ENCODE measurements at places on chromosomes 6 and 20.

DNA sequence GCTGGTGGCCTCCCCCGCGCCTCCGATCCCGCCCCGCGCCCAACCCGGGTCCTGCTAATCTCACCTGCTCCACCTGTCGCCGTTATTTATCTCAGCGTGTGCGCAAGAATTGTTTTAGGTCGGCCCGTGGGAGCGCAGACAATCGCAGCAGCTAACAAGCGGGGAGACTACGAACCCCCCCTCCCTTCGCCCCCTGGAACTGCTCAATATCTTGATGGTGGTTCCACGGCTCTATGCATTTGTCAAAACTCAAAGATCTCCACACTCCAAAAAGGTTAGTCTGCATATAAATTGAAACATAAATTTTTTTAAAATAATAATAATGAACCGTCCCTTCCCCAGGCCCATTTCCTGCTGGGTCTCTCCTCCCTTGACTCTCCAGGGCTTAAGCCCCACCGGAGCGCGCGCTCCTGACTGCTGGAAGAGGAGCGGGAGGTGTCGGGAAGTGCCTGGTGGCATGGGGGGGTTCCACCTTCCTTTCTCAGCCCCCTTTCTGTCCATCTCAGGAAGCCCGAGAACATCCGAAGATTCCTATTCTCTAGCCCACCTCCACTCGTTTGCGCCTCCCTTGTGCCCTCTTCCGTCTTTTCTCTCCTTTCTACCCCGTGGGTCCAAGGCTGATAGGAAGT lies 1.6 kb upstream of the MDGA1 start:
- no peak for DNase-seq

- no peak for DNase-seq
Measured at GRCh38 chr6:79081663-79082062, 3.6 kb upstream of the PHIP start.

- no peak for DNase-seq
Measured at GRCh38 chr6:169945117-169945516, 193.7 kb downstream of the ERMARD start.

DNA sequence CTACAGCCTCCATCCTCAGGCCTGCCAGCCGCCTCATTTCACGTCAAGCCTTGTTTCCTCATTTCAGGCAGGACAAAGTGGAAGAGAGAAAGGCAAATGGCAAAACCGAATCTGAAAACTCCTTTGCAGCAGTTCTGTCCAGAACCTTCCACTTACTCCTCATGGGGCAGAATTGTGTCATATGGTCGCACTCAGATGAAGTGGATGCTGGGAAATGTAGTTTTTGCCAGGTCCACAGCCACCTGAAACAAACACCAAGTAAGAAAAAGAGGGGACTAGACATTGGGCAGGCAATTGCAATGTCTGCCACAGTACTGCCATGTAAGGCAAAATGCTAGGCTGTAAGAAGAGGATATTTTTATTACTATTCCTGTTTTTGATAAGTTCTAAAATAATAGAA lies 44.9 kb downstream of the ISM1 start:
- no peak for DNase-seq

DNA sequence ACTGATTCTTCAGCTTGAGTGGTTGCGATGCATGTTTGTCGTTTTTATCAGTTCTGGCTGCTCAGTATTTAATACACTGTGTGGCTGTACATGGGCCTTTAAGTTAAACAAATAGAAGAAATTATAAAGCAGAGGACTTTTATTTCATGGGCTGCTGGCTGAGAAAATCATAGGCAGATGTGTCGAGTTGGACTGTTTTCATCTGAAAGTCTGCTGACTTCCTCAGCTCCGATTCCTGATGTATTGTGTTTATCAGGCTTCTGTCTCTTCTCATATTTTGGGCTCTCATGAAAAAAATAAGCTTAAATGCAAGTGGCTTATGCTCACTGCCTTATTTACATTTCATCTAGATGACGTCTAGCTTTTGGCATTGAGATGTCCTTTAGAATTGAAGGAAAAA lies 129.5 kb upstream of the GGTLC1 start:
- DNase-seq: peak; percentile 14

- no peak for DNase-seq
Measured at GRCh38 chr20:11966186-11966585, 48.5 kb downstream of the BTBD3 start.

- no peak for DNase-seq
Measured at GRCh38 chr6:132843316-132844035, 29.1 kb downstream of the RPS12 start.

DNA sequence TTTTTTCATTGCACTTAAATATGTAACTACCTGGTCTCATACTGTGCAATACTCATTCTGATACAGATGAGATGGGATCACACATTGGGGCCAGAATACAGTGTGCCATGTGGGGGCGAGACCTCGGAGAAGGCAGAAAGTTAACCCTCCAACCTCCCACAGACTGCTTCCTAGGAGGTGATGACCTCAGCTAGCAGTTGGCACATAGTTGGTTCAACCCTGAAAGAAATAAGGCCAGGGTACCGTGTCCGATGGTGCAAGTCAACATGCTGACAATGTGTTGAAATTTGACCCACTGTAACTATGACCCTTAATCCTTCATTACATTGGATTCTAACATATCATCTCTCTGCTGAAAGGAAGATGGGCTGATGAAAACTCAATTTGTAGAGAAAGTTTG lies 61.9 kb downstream of the GJA10 start:
- DNase-seq: no peak

- DNase-seq: no peak
Measured at GRCh38 chr20:61885759-61886715, 179.6 kb downstream of the TAF4 start.

DNA sequence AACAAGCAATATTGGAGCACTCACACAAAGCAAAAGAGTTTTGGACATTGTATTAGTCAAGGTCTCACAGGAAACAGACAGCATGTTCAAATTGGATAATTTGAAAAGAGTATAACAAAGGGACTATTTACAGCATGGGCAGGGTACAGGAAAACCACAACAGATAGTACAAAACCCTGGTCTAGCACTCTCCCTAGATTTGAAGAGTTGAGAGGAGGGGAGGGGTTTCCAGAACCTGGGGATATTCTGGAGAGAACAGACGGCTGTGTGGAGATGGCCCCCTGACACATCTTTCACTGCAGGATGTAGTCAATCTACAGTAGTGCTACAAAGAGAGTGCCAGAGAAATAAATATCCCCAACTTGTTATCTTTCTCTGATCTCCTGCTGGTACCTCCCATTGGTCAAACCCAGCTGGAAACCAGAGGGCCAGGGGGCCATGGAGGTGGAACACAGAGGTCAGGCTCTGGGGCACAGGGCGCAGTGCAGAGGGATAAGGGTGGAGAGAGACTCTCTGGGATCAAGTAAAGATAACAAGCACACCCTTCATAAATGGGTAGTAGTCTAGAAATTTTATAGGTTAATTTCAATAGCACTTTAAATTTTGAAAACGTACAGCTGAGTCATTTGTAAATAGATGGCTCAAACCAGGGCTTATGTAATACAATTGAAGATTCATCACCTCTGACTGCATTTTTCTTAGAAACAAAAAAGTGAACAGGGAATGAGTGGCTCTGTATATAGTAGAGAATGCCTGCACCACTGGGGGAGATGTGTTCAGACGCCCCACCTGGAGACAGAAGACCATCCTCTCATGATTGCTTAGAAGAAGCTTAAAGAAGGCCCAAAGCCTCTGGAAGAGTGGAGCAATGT lies 25.7 kb downstream of the RCAN2 start:
- no peak for DNase-seq

DNA sequence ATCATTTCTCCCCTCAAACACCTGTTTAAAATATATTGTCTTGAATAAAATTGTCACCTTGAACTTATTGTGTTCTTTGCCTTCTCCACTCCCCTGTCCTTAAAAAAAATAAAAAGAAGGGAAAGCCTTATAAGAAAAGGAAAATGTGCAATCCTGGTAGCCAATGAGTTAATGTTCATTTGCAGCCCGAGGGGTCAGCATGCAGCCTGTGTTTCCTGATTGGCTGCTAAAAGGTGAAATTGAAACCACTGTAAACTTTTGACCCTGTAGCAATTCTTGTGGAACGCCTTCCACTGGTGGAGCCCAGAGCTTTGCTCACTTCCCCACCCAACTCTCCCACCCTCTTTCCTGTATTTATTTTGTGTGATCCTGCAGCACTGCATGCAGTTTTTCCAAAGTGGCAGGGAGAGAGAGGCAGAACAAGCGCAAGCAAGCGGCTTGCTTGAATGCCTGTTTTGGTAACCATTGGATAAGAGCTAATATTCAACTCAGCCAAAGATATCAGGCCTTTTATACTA lies 74.9 kb downstream of the NCOA3 start:
- DNase-seq: no peak

- DNase-seq: no peak
Measured at GRCh38 chr6:126628125-126628524, 288.2 kb downstream of the CENPW start.

GRCh38 chr20:40090236-40090635 lies 598.8 kb downstream of the MAFB start:
- no peak for DNase-seq

- peak; percentile 44 for DNase-seq
Measured at GRCh38 chr6:17389274-17389847, 4.0 kb upstream of the CAP2 start.

DNA sequence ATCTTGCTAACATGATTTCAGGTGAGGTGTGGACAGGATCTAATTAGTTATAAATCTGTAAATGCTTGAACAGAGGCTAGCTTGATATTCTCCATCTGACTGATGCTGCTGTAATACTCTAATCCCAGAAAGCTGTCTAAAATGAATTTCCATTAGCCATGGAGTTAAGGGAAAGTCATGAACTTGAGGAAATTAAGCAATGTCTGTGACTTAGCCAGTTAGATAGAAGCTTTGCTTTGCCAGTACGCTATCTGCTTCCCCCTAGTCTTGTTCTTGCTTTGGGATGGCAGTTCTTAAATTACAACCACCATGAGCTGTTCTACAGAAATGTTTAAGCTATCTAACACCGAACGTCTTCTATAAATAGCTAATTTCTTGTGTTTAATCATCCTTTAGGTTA lies 195.7 kb downstream of the PRL start:
- no peak for DNase-seq

DNA sequence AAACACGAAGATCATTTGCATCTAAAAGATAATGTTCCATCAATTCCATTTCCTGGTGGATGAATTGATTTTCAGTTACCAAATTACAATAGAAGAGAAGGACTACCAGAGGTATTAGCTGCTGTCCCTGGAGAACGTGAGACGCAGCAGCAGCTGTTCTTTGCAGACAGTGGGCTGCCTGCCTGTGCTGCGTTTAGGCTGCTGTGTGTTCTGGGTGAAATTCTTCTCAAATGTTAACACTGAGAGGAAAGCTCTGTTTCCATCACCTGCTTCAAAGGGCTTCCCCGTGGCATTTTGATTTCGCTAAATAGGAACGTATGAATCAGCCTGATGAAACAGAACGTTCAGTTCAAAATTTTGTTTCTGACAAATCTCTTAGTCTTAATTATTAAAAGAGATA lies 362.2 kb downstream of the C6orf118 start:
- DNase-seq: no peak

DNA sequence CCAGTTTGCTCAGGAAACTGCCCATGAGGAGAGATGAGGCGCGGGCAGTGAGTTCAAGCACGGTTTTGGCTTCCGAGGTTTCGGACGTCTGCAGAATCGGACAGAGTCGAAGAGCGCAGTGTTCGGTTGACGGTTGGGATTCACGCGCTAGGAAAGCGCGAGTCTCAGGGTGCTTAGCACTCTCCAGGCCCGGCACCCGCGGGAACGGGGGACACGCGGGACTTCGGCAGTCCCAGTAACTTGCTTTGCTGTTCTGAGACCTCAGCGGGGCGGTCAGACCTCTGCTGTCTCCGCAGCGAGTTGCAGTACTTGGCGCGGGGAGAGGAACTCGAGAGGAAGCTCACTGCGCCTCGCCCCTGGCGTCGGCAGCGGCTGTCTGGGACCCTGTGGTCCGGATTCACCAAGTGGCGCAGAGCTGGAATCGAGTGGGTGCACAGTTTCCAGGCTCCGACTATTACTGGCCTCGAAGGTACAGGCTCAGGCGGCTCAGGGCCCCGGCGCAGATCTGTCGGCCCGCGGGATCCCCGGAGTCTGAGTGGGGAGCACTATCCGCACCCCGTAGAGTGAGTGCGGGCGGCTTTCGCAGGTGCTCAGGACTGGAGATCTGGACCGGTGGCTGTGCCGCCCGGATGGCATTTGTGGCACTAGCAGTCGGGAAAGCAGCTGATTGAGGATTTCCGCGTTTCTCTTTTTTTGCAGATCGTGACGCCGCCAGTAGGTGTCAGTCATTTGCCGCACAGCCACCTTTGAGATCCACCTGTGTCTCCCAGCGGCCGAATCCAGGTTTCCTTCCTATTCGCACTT lies at the start of gene POM121L2:
Gene POM121L2 (minus strand): TSS at position 128 of the 804 bp plus-strand sequence. CDS start 103 bp downstream, at position 25.
- DNase-seq: no peak

DNA sequence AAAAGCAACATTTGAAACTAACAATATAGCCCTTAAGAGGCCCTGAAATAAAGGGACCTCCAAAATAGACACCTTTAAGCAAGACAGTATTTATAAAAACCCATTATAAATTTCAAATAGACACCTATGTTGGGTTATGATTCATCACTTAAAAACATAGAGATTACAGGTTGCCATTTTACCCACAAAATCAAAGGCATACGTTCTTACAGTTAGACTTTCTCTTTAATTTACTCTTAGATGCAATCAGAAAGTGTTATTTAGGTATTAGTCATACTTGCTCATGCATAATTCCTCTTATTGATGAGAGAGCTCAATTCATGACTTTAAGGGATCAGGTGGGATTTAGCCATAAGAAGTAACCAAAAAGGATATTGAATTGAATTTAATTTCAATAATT lies 51.5 kb upstream of the TMEM200A start:
- DNase-seq: no peak

- no peak for DNase-seq
Measured at GRCh38 chr6:20433321-20433720, 31.6 kb downstream of the E2F3 start.

DNA sequence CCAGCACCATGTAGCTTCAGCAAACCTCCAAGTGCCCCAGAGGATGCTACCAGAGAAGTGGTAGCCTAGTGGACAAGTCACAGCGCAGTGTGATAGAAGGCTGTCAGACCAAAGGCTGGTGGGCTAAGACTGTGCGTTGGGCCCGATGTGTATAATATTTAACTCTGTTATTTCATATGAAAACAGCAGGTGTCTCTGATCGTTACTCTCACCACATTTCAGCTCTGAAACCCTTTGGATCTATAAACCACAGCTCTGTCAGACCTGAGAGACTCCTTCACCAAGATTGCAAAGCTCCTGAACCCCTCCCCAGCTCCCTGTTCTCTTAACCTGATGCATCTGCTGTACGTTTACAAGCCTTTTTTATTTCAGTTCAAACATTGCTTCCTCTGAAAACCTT lies 43.8 kb downstream of the ISM1 start:
- no peak for DNase-seq

- DNase-seq: no peak
Measured at GRCh38 chr6:137465378-137466009, 28.7 kb downstream of the OLIG3 start.

DNA sequence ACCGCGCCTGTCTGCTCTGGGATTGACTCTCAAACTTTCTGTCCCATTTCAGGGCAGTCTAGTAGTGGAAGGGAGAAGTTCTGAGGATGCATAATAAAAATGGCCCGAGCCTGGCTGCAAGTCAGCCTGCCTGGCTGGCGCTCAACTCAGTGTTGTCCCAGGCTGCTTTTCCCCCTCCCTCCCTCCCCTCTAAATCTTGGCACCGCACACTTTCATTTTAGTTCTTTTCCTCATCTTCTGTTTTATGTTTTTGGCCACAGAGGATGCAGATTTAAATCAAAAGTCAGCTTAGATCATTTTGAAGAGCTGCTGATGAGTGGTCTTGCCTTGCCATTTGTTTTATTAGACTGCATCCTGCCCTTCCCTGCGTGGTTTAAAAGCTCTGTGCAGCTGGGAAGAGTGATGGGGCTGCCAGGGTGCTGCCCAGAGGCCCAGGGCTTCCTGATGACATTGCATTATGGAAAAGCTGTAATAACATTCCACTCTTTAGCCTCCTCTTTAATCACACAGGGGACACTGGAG lies 6.5 kb upstream of the UQCC2 start:
- DNase-seq: no peak

All from AG04449 (cell line).